ENCODE measurements at places on chromosomes 5 and 9. TPM values are rescaled to one million over a fixed set of nuclear protein-coding genes. Genes with fewer than 3 reads are reported as not detected.

The GDA gene
- total RNA-seq = 3.1 TPM

DNA sequence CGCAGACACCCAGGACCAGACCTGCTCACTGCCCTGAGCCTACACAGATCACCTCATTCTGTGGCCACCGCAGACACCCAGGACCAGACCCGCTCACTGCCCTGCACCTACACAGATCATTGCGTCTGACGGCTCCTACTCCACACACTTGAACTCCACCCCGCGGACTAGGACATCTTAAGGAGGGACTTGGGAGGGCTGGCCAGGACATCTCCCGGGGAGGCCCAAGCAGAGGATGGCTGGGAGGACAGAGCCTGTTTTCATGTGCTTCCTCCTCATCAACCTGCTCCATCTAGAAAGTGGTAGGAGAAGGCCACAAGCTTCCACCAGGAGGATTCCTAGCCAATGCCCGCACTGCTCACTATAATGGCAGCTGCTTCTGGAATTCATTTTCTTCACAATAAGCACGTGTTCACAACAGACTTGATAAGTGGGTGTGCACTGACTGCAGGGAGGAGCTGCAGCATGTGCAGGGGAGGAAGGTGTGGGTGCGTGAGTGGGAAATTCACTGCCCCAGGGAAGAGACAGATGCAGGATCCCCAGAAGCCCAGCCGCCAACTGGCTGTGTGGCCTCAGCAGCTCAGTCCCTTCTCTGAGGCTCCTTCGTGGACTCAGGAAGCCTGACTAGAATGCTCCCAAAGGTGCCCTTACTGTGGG is 64.8 kb downstream of the AK8 start:
- DNase-seq = no peak

DNA sequence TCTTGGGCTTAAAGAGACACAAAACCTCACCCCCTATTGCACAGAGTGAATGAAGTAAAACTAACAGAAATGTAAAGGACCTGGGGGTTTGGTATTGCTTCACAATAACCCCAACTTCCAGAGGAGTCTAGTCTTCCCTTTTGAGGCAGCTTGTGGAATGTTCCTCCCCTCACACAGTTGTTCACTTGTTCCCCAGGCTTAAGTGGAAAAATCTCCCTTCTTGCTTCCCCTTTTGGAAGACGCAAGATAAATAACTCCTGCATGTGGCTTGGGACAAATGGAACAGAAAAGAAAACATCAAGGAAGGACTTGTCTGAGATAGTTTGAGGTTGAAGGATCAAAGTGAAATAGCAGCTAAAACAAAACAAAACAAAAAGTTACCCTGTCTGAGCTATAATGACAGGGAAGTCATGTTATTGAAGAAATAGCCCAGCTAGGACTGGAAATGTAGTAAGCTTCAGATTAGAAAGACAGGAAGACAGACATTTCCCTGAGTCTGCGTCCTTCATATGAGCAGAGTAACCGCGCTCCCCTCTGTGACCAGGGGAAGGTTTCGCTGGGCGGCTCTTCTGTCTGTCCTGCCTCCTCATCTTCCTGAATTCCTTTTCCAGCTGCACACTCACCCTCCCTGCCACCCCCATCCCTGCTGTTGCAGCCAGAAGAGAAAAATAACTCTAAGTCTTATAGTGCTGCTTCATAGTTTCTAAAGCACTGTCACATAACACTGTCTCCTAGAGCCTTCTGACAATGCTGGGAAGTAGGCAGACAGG is 8.8 kb downstream of the SPARC start:
- DNase-seq = no peak

DNA sequence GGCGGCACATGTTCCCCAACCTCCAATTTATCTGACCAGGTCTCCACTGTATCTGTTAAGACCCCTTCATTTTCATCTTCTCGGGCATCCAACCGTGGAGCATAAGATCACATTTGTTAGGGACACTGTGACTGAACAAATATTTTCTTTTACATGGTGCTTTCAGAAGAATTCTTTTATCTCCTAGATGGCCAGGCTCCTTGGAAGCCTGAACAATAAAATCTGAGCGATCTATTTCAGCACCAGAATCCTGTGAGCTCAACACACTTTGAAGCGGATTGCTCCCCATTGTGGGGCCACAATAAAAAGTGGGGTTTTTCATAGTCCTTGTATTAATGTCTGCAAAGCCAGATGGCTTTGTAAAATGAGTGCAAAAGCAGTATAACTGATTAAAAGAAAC is 273.7 kb downstream of the CD180 start:
- no peak for DNase-seq

The FSTL4 gene
- 2.4 TPM for total RNA-seq

DNA sequence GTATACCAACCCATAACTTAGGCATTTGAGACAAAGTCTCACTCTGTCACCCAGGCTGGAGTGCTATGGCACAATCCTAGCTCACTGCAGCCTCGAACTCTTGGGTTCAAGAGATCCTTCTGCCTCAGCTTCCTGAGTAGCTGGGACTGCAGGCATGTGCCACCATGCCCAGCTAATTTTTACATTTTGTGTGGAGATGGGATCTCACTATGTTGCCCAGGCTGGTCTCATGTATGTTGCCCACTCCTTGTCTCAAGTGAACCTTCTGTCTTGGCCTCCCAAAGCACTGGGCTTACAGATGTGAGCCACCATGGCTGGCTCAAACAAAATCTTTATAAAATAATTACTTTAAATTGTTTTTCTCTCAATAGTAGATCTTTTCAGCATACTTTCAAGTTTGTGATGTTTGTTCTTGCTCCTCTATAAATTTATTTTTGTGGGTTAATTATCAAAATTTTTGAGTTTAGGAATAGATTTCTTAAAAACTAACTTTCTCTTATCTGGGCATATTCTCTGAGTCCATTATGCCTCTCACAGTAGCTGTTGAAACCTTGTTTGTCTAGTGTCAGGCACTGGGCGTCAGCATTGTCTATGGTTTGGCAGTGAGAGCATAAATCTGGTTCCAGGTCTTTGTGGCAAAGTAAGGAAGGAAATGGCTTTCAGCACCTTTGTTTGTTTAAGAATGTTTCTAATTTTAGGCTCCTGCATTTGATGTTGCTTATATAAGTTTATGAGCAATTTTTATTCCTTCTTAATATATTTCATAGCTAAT is 38.7 kb downstream of the NLN start:
- no peak for DNase-seq

DNA sequence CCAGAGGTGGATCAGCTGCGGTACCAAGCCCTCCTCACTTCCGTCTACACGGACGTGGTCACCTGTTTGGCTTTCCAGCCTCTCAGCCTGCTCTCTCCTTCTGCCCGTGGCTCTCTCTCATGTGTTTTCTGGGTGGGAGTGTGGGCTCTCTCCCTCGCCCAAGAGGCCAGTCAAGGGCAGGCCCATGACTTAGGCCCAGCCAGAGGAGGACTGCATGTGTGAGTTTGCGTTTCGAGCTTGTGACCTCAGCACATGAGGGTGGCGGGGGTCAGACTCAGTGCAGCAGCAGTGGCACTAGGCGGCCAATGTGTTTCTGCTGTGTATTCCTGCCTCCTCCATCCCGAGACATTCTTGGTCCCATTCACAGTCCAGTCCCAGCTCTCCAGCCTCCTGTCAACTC is 82.5 kb upstream of the SMIM23 start:
- DNase-seq = no peak

GRCh38 chr5:74272831-74273451 is 367.6 kb downstream of the ENC1 start:
- no peak for DNase-seq

DNA sequence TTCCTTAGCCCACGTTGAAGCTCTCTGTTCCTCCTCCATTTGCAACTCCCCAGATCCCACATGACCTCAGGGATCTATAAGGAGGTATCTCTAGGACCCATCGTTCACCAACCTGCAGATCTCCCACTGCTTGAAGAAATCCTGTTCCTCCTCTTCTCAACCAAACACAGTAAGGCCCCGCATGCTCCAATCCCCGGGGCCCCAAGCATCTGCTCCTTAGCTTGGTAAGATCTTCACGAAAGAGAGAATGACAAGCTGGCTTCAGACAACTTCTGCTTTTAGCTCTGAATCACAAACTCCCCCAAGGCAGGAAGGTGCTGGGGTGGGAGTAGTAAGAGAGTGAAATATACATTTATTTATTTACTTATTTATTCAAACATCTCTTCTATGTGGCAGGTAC is 33.0 kb upstream of the ARHGAP26 start:
- DNase-seq = no peak

The CA9 gene
- total RNA-seq = not detected

DNA sequence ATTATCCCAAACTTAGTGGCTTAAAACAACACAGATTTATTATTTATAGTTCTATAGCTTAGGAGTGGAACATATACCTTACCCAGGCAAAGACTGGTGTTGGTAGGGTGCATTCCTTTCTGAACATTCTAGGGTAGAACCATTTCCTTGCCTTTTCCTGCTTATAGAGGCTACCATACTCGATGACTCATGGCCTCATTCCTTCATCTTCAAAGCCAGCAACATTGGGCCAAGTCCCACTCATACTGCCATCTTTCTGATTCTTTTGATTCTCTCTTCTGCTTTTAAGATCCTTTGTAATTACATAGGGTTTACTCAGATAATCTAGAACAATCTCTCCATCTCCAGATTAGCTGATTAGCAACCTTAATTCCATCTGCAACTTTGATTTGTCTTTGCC is 452.7 kb upstream of the KLF4 start:
- DNase-seq = no peak

GRCh38 chr5:53167836-53168235 is 58.3 kb upstream of the MOCS2 start:
- no peak for DNase-seq

The GLDC gene
- 76.7 TPM for total RNA-seq

DNA sequence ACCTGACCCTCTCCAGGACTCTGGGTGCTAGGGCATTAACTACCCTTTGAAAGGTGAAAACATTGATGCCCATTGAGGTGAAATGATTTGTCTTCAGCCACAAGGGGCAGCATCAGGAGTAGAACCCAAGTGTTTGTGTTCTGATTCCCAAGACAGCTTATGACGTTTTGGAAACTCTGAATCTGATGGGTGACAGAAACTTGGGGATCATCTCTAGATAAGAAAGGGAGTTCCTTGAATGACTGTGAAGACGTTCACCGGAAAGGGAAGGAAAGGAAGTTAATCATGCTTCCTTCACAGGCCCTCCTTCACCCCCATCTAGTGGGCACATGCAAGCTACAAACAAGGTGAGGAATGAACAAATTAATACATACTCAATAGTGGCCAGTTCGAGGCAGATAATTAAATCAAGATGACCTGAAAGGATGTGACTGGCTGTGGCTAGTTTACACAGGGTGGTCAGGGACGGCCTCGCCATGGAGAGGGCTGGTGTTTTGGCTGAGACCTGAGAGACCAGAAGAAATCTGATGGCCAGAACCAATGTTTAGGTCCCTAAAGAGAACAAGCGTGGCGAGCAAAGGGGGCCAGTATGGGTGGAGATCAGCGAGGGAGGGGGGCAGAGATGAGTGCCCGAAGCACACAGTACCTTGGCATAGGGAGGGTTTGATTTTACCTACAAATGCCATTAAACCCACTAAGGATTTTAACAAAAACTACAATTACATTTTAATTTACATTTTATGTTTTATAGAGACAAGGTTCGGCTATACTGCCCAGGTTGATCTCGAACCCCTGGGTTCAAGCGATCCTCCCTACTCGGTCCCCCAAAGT is 937 bp upstream of the SLC26A2 start:
- DNase-seq = peak; percentile 68

DNA sequence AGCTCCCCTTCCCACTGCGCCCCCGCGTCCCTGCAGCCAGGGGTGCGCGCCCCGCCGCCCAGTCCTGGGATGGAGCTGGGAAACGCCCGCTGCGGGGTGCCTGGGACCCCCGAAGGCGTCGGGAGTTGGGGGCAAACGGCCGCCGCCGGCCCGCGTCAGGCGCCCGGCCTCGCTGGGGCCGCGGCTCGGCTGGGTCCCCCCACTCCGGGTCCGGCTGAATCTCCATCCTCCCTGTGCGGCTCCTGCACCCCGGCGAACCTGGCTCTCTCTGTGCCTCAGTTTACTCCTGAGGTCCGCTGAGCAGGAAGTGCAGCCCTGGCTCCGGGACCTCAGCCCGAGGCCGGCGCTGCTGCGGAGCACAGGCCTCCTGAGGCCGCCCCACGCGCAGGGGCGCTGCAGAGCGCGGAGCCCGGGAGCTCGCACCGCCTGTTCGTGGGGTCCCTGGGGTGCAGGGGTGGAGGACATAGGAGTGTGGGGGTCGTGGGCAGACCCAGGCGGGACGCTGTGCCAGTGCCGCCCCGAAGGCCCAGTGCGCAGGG is 13.9 kb upstream of the TMEM250 start:
- no peak for DNase-seq

DNA sequence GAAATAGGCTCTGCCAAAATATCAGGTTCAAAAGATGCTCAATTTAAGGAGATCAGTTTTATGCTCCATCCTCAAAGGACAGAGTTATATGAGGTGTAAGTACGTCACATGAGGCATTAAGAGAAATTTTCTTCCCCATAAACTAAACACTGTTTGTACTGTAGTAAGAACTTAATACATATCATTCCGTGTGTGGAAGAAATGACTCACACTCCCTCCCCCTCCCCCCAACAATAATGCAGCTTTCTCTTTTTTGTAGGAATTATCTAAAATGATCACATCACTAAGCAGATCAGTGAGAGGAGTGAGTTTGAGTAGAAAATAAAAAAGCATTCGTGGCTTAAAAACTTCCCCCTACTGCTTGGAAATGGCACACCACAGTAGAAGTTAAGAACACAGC is 2.2 kb downstream of the CDH12 start:
- no peak for DNase-seq

DNA sequence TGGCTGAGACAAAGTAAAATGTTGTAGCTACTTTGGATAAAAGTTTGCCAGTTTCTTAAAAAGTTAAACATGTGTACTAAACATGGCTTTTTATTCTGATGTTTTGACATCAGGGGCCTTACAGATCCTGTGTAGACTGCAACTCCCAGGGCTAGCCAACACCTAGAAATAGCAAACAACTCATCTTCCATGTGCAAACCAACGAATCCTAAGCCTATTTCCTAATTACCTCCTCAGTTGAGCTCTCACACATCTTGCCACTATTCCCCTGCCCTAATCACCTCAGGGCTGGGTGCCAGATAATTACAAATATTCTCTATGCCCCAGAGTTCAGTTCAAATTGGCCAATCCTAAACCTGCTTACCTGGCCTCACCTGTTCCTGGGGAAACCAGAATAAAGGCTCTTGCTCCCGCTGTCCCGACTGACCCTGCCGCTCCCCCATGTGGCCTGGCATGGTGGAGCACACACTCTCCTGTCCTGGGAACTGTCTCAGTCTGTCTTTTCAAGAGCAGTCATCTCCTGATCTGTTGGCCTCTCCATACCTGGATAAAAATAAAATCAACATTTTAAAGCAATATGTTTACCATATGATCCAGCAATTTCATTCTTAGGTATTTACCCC is 37.1 kb upstream of the FAM169A start:
- peak; percentile 87 for DNase-seq

- DNase-seq = no peak
Measured at GRCh38 chr9:34566972-34567371, 22.6 kb downstream of the CNTFR start.

DNA sequence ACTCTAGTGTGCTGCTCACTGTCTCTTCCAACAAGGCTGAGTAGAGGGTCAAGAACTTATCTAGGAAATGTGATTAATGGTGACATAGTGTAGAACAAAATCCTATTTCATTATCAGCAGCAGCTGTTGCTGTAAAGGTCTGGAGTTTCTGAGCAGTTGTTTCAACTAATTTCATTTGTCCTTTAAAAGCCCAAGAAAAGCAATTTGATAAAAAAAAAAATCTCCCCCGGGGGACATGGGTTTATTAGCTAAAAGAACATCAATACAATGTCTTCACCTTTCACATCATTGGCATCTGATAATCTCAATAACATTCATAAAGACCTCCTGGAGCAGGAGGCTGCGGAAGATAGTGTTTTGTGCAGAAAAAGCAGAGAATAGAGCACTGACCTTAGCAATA is 468.1 kb downstream of the KCTD16 start:
- DNase-seq = no peak

The SCGB3A2 gene
- 51.2 TPM for total RNA-seq

All from H7 (cell line).